ENCODE measurements at places on chromosomes 5 and 9.

DNA sequence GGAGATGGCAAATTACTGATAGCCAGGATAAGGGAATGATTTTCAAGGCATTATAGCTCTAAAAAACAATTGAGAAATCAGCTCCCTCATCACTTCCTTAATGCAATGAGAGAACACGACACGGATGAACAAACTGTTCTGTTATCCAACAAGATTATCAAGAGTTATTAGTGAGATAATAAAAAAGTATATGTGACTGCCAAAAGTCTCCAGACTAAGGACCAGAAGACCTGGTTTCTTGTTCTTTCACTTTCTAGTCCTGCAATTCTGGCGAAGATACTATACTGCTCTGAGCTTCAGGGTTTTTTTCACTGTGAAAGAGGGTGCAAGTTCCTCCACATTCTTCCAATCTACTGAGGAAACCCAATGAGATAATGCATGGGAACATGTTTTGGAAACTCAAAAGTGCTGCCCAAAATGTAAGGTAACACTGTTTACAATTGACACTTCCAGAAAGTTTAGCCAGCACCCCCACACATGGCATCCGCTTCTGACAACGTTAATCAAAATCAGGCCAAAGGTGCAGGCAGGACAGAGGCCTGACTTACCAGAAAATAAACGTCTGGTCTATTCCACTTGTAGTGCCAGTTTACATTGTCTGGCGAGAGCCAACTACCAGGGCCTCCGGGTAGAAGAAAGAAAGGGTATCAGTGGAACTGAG lies 254.2 kb downstream of the DOCK8 start:
- no peak for DNase-seq

- DNase-seq, result no peak
These were observed 656.3 kb upstream of the FAM174A start for GRCh38 chr5:99878830-99879229.

- DNase-seq, result no peak
These were observed 152.8 kb downstream of the YIPF5 start for GRCh38 chr5:144017631-144018030.

GRCh38 chr5:145981589-145982571 lies 45.5 kb downstream of the SH3RF2 start:
- no peak for DNase-seq

GRCh38 chr9:108889649-108890067 lies 27.6 kb downstream of the ACTL7A start:
- DNase-seq, result no peak

DNA sequence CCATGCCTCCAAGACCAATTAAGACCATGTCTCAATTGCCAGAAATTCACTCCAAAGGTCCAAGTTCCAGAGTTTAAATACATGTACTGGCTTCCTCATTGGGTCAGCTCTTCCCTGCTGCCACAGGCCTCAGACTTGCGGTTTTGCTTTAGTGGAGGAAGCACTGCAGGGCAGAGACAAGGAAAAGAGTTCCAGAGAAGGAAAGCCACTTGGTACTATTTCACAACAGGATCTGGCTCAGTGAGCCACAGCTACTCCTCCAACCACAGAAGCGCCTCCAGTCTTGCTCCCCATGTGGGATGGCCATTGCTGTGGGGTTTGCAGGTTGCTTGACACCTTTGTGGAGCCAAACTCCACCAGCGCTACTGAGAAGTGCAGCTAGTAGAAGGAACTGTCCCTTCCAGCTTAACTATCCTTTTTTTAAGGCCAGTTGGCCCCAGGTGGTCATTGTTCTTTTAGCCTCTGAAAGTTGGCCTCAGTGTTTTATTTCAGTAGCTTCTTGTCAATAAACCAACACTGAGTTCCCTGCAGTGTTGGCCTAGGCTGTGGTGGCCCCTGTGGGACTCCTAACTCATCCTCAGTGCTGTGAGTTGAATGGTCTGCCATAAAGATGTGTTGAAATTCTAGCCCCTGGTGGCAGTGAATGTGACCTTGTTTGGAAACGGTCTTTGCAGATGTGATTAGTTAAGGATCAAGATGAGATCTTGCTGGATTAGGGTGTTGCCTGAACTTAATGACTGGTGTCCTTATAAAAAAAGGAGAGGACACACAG lies 93.7 kb upstream of the DAP start:
- DNase-seq, result no peak

- DNase-seq, result no peak
These were observed 92.1 kb upstream of the IL12B start for GRCh38 chr5:159422361-159422760.

DNA sequence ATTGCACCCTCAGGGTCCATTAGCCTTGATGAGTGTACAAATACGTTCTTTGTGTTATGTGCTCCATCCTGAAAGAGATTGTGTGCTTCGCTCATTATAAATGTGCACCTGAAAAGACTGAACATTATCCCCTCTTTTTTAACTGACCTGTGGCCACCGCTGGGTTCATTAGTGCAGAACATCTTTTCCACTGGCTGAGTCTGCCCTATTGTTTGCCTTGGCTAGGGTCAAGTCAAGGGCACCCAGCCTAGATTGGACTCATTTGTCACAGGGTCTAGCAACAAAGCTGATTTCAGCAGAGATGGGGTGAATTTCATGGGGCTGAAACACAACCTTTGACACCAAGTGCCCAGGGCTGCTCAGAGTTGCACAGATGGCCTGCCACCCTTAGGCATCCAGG lies 764.1 kb upstream of the ARRDC3 start:
- DNase-seq, result no peak

- DNase-seq, result no peak
These were observed 586.1 kb upstream of the CDH6 start for GRCh38 chr5:30607301-30607894.

DNA sequence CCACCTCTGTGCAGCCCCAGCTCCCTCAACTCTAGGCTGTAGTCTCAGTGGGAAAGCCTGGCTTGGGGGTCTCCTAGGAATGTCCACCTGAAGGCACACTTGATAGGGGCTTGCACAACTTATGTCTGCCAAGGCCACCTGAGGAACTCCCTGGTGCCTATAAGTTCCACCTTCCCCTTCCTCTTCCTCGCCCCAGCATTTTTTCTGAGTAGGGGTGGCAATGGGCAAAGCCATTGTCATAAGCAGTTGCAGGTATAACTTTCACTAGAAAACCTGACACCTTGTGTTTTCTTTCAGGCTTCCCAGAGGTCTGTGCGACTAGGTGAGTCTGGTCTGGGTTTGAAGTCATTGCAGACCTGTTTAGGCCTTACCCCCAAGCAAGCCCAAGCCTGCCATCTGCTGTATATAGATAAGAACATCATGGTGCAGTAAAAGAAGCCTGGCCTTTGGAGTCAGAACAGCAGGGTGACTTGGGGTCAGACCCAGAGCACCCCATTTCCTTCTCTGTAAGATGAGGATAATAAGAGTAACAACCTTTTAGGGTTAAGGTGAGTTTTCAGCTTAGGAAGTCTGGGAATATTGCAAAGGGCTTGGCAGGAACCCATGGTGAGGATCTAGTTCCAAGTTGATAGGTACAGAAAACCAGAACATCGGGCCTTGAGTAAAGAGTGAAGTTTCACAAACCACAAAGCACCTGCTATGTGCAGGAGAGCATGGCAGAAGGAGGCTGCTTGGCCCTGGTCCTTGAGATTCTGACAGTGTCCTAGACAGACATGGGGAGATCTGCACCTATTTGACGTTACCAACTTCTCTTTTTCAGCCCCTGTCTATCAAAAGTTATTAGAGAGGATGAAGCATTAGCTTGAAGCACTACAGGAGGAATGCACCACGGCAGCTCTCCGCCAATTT lies 33.8 kb downstream of the TGFBI start:
- no peak for DNase-seq

All from stimulated activated naive CD4-positive, alpha-beta T cell (primary cell).